Endothelial cell (in vitro differentiated cells): ENCODE measurements at places on chromosomes 11 and 22.

DNA sequence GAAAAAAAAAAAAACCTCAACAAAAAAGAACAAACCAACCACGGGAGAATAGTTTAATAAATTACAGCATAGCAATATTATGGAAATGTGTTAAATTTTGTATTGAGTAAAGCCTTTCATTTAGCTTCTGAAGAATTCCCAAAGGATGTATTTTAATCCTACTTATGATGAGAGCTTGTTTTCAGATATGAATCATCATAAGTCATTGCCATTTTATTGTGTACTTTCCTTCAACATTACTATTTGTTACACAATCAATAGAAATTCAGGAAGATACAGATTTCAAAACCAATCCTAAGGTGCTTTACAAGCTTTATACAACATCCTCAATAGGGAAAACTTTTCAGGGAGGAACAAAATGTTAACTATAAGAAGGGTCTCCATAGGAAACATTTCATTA is 200.6 kb upstream of the CTSC start:
- no peak for DNase-seq

DNA sequence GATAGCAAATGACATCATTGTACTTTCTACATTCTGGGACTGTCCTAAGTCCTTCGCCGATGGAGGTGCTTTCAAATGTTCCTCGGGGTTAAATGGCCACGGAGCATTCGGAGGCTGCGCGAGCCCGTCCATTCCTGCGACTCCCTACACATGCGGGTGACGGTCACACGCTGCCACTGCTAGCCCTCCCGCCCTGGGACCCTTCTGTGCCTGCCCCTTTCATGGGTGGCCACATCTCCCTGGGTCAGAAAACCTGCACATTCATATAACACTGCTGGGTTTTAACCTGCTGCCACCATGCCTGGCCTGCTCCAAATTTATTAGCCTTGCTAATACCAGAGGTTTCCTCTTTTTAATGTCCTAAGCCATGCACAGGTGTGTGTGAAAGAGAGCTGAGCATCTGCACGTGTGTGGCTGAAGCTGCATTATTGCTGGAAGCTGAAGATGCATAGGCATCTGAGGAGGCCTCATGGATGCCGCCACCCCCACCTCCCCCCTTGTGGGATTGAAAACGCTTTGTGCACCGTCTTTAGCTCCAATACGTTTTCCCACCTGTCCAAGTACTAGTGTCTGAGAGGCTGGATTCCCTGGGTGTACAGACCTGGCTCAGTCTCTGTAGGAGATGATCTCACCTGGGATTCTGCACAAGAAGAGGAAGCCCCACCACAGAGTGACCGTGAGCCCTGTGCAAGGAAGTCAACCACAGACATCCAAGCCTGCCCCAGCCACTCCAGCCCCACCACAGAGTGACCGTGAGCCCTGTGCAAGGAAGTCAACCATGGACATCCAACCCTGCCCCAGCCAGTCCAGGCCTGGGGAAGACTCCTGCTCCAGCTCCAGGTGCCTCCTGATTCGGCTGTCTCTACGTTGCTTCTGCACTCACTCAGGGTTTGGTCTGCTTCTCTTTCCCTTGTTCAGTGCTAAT is 626.4 kb downstream of the BRD1 start:
- DNase-seq, result no peak

DNA sequence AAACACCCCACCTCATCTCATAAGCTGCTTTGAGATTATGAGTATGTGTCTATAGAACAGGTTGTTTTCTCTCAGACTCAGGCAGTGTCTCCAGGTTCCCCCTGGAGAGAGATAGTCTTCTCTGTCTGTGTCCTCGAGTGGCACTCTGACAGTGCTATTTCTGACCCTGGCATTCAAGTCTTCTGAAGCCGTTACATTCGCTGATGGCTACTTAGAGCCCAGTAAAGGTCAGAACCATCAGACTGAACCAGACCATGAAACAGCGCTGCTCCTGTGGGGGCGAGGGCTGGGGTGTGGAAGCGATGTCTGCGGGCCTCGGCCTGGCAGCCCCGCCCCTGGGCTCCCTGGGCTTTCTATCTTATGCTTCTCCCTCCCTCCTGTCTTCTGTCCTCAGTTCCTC is 23.5 kb downstream of the SHISA8 start:
- no peak for DNase-seq

- no peak for DNase-seq
Measured at GRCh38 chr11:47592251-47592650, 2.0 kb downstream of the C1QTNF4 start.

DNA sequence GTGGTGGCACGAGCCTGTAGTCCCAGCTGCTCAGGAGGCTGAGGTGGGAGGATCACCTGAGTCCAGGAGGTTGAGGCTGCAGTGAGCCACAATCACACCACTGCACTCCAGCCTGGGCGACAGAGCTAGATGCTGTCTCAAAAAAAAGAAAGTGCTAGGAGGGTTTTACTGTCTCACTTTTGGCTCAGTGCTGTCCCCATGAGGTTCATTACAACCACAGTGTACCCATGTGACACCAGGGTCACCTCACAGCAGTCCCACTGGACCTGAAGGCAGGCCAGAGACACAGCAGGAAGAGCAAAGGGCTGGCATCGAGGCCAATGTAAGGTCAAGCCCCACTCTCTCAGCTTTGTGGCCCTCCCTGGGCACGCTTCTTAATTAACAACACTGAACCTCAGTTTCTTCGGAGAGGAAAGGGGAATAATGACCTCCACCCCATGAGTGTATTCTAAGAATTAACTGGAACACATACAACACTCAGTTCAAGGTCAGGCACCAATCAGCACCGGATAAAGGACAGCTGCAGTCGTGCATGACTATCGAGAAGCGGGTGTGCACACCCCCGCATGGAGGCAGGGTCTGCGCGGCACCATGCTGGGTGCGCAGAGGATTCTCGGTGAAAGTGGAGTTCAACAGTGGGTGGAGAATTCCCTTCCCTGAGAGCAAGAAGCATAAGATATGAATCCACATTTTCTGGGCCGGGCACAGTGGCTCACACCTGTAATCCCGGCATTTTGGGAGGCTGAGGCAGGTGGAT is 30.9 kb upstream of the BAIAP2L2 start:
- no peak for DNase-seq

DNA sequence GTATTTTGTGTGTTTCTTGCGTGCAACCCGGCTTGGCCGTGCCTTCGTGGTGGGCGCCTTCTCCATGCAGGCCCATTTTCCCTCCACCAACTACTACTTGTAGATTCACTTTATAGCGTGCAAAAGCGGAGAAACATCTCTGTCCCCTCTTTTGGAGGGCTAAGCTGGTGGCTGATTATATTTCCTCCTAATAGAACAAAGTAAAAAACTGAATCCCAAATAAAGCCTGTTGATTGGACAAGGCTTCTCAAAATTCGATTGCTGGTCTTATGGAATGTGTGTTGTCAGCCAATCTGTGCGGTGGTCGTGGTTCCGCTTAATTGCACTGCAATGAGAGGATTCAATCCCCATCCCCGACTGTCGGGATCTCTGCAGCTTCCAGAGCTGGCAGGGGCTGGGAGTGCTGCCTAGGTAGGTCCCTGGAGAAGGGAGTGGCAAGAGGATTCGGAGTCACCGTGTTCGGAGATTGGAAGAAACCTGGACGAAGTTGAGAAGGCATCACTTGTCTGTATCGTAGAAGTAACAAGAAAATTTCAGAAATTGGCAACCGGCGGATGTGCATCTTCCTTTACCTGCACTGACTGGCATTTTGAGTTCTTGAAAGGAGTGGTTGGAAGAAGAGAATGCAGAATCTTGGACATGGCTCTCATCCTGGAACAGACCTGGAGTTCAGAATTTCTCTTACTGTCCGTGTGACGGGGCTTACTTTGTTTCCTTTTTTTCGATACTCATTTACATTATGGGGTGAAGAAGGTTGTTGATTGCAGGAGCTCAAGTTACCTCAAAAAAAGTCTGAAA is 1.1 kb downstream of the HMGXB4 start:
- DNase-seq, result peak; percentile 17

GRCh38 chr22:33841281-33842005 is 78.8 kb downstream of the LARGE1 start:
- no peak for DNase-seq

GRCh38 chr11:45930951-45931570 is 8.6 kb downstream of the LARGE2 start:
- no peak for DNase-seq

DNA sequence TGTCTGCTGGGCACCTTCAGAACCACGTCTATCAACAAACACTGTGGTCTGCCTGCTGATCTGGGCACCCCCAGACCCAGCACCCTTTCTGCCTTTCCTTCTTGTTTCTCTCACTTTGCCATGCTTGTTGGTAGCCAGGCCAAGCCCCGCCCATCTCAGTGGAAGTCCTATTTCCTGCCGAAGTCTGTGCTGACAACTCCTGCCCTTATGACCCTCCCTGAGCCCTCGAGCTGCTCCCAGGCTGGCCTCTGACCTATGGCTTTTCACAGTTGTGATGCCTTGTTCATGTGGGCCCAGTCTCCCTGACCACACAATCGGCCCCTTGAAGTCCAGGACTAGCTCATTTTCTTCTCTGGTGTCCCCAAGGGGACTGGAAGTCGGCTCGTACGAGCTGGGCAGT is 132.1 kb downstream of the DSCAML1 start:
- peak; percentile 16 for DNase-seq

GRCh38 chr11:125275905-125276618 is 111.5 kb downstream of the PKNOX2 start:
- no peak for DNase-seq

DNA sequence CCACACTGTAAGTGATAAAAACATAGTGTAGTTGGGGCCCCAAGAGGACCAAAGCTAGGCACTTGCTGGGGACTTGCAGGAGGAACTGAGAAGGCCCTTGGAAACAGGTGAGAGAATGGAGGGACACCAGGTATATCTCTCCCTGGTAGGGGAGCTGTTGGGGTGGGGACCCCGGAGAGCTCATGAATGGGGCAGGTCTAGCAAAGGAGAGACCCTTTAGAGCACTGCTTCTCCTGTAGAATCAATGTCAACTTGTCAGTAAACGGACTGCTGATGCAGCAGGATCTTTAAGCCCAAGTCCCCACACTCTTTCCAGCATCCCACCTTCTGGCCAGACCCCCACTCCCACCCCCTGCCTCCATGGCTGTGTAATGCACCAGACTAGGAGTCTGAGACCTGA is 109.6 kb upstream of the THY1 start:
- DNase-seq, result no peak

DNA sequence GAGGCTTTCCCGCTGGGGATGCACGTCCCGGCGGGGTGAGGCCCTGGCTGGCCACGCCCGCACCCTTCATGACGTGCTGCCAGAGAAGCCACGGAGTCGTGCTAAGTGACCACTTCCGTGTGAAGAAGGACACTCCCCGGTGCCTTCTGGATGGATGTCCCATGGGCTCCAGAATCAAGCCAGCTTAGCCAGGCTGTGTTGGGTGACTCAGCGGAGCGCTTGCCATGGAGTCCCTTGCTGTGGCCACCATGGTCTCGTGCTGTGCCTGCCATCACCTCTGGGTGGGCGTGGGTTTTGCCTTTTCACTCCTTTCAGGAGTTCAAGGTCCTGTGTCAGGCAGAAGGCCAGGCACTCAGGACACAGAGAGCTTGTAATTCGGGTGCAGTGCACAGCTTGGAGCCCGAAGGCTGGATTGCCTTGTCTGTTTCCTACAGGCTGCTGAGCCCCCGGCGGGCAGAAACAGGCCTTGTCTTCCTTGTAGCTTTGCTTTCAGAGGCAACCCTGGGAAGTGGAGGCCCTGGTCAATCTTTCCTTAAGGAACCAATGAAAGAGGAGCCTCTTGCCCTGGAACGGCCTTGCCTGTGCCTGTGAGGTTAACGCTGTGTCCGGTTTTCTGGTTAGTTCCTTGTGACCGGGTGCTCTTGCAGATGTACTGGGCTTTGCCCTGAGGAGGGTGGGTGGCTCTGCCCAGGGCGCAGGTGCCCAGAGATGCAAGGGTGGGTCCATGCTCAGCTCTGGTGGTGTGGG is 268.6 kb downstream of the TBC1D22A start:
- no peak for DNase-seq

GRCh38 chr22:22604326-22605073 is 39.9 kb upstream of the GGTLC2 start:
- DNase-seq, result no peak

GRCh38 chr11:43738600-43739409 is 58.3 kb downstream of the HSD17B12 start:
- DNase-seq, result no peak

DNA sequence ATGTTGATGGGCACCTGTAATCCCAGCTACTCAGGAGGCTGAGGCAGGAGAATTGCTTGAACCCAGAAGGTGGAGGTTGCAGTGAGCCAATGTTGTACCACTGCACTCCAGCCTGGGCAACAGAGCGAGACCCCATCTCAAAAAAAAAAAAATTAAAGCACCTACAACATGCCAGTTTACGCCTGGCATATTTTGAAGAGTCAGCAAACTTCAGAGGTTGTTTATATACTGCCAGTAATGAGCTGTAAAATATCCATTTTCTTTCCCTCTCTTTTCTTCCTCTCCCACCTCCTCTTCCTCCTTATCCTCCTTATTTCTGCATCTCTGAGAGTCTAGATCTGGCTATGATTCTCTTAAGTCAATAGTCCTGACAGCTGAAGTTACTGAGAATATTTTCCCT is 556.5 kb upstream of the LARGE1 start:
- DNase-seq, result no peak

GRCh38 chr11:59787816-59788215 is 22.8 kb downstream of the MRPL16 start:
- DNase-seq, result peak; percentile 16

DNA sequence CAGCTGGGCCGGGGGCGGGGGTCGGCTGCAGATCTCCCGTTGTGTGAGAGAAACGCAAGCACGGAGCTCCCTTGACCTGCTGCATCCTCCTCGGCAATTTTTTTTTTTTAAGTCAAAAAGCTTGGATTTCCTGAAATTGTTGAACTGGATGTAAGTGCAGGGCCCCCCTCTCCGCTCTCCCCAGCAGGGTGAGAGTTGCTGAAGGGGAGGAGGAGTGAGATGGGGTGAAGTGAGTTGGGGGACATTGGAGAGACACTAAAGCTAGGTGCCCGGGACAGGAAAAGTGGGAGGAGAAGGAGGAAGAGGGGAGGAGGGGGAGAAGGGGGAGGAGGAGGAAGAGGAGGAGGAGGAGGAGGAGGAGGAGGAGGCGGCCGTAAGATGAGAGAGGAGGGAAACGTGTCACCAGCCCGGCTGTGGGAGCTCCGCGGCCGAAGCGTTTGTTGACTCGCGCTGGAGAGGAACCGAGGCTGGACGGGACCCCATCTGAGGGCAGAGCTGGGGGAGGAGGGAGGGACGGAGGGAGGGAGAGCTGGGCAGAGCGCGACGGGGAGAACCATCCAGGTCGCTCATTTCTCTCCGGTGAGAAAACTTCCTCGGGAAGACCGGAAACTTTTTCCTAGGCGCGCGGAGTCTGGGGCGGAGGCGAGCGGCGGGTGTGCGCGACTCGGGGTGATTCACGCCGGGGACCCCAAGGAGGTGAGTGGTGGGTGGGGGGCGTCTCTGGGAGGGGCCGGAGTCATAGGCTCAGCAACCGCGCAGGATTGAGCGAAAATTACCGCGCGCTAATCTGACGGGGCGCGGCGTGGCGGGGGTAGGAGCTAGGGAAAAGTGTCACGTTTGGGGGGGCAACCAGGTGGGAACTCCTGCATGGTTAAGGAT is 80.2 kb downstream of the PRR5L start:
- DNase-seq, result peak; percentile 74

DNA sequence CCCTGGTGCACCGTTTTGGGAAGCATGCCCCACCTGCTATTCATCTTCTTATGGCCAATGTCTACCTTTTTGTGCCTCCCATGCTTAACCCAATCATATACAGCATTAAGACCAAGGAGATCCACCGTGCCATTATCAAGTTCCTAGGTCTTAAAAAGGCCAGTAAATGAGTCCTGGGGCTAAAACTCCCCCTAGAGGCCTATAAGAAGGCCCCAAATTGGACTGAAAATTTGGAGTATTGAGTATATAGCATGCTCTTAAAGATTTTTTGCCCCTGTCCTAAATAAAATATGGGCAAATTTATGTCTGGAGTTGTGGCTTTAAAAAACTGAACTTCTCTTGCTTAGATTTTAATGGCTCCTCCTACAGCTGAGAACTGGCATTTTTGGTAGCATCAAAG is 6.6 kb downstream of the OR51M1 start:
- no peak for DNase-seq
